Hepatocyte (in vitro differentiated cells): ENCODE measurements at places on chromosomes 12 and 14. TPM values are rescaled to one million over a fixed set of nuclear protein-coding genes. Genes with fewer than 3 reads are reported as not detected.

GRCh38 chr12:121239351-121240061 is 29.6 kb downstream of the P2RX4 start:
- H3K27me3 ChIP-seq: no peaks in the 10 kb centered on the region
- H3K36me3 ChIP-seq: no peaks in the 10 kb centered on the region
- peak overlapping the region; percentile 31 for H3K27ac ChIP-seq
- H3K4me1 ChIP-seq: peaks cover 11% of the 10 kb centered on the region
- no peak overlapping the region for H3K4me3 ChIP-seq
- no peak for DNase-seq

DNA sequence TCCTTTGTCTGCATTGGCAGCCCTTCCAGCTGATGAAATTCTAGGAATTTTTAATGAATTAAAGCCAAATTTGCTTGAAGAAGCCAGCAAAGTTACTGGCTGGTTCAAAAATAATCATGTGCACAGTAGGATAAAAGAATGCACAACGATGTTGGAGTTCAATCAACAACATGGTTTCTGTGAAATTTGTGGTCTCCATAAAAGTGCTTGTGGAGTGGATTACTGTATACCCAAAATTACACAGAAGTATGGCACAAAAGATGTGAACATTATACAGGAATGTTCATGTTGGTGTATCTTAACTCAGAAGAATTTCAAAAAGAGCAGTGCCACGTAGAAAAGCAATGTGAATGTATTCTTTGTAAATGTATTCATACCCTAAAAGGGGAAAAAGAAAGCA is 105.0 kb upstream of the METAP2 start:
- DNase-seq: no peak
- H3K27me3 ChIP-seq: no peaks in the 10 kb centered on the region
- H3K36me3 ChIP-seq: no peaks in the 10 kb centered on the region
- H3K4me1 ChIP-seq: no peaks in the 10 kb centered on the region

DNA sequence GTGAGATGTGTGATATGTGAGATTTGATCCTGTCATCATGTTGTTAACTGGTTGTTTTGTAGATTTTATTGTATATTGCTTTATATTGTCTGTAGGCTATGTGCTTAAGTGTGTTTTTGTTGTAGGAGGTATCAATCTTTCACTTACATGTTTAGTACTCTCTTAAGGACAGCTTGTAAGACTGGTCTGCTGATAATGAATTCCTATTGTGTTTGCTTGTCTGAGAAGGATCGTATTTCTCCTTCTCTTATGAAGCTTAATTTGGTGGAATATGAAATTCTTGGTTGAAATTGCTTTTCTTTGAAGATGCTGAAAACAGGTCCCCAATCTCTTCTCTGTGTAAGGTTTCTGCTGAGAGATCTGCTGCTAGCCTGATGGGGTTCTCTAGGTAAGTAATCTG is 94.5 kb upstream of the ARHGAP5 start:
- H3K27ac ChIP-seq: no peak overlapping the region
- DNase-seq: no peak
- no peaks in the 10 kb centered on the region for H3K27me3 ChIP-seq
- no peaks in the 10 kb centered on the region for H3K4me1 ChIP-seq
- H3K36me3 ChIP-seq: peaks cover 4% of the 10 kb centered on the region
- H3K4me3 ChIP-seq: no peak overlapping the region

DNA sequence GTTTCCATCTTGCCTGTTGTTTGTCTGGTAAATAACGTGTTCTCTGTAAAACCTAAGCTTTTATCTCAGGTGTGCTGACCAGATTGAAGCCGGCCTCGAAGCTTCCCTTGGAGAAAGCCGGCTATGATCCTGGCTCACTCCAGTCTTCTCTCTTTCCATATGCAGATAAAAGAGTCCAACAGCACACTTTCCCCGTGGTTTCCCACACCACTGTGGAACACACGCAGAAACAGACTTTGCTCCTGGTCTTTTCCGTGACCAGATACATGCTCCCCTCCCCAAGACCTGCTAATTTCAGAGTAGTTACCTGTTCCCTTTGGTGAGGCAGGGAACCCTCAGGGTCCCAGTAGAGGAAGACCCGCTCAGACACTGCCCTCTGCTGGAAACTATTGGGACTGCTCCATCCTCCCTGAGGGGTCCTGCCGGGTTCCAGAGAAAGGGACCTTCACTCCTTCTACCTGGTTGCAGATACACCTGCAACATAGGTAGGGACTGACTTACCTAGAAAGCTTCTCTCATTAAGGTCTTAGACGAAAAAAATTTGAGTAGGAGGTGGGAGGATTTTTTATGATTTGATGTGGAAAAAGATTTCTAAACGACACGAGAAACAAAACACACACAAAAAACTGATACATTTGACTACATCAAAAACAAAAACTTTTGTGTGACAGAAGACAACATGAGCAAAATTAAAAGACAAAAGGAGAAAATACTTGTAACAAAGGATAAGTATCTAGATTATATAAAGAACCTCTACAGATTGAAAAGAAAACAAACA is 415.4 kb upstream of the CCDC196 start:
- peak; percentile 58 for DNase-seq
- no peak overlapping the region for H3K27ac ChIP-seq
- no peaks in the 10 kb centered on the region for H3K36me3 ChIP-seq
- H3K4me3 ChIP-seq: no peak overlapping the region
- H3K4me1 ChIP-seq: no peaks in the 10 kb centered on the region

GRCh38 chr12:3313675-3314663 is 177.0 kb upstream of the PRMT8 start:
- no peak overlapping the region for H3K4me3 ChIP-seq
- no peak for DNase-seq
- H3K27me3 ChIP-seq: no peaks in the 10 kb centered on the region
- H3K27ac ChIP-seq: no peak overlapping the region

- H3K4me3 ChIP-seq: no peak overlapping the region
- no peaks in the 10 kb centered on the region for H3K4me1 ChIP-seq
- H3K27ac ChIP-seq: no peak overlapping the region
- H3K36me3 ChIP-seq: no peaks in the 10 kb centered on the region
- DNase-seq: no peak
Measured at GRCh38 chr12:113062502-113063395, 6.2 kb downstream of the DTX1 start.

The IFI27L1 gene
- total RNA-seq: 16.7 and 18.9 TPM in 2 replicates

The LRP10 gene
- 34.4 and 56.2 TPM in 2 replicates for total RNA-seq

DNA sequence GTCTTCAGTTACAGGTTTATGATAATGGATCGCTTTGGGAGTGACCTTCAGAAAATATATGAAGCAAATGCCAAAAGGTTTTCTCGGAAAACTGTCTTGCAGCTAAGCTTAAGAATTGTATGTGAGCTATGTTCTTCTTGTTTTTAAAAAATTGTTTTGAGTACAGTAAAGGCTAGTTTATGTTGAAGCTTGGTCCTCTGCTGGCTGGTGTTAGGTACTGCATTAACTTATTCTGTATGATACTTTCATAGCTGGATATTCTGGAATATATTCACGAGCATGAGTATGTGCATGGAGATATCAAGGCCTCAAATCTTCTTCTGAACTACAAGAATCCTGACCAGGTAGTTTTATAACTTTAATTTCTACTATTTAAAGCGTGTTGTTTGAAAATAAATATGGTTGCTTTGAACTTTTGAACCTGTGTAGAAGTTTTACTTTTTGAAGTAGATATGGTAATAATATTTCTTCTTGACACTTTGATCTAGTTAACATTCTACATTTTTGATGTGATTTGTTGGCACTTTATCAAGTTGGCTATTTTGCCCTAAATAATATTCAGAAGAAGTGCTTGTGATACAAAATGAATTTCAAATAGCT is 55.7 kb downstream of the VRK1 start:
- no peaks in the 10 kb centered on the region for H3K27me3 ChIP-seq
- H3K4me1 ChIP-seq: no peaks in the 10 kb centered on the region
- H3K27ac ChIP-seq: no peak overlapping the region

GRCh38 chr14:75442642-75443041 is 14.8 kb downstream of the JDP2 start:
- H3K36me3 ChIP-seq: peaks cover 4% of the 10 kb centered on the region
- H3K27ac ChIP-seq: no peak overlapping the region
- no peaks in the 10 kb centered on the region for H3K4me1 ChIP-seq
- no peak overlapping the region for H3K4me3 ChIP-seq
- no peaks in the 10 kb centered on the region for H3K27me3 ChIP-seq

GRCh38 chr12:111870216-111870615 is 28.2 kb downstream of the MAPKAPK5 start:
- no peaks in the 10 kb centered on the region for H3K4me1 ChIP-seq
- no peak overlapping the region for H3K4me3 ChIP-seq
- H3K27ac ChIP-seq: no peak overlapping the region
- DNase-seq: no peak
- no peaks in the 10 kb centered on the region for H3K27me3 ChIP-seq
- no peaks in the 10 kb centered on the region for H3K36me3 ChIP-seq

DNA sequence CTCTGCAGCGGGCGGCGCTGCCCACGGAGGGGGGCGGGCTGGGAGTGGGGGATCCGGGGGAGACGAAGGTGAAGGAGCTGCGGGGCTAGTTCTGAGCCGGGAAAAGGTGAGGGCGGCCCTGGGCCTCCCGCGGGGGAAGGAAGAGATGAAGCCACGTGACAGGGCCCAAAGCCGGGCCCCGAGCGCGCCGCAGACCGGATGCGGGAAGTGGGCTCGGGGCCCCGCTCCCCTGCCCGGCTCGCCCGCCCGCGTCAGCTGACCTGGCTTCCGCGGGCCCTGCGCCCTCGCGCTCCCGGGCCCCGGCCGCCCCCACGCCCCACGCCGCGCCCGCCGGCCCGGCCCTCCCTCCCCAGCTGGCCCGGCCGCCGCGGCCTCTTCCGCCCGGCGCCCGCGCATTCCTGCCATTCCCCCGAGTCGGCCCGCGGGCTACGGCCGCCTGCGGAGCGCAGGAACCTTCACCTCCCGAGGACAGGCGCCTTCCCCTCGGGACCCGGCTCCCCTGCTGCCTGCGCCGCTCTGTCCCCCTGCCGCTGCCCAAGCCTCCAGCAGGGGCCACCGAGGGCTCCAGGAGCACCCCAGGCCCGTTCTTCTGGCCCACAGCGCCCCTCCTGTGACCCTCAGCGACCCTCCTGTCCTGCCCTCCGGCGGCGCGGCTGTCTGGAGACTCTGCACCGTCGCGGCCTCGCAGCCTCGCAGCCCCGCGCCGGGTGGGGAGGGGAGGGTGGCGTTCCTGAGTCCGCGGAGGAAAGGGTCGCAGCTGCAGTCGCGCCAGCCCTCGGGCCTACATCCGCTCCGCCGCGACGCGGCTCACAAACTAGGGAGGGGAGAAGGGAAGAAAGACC is 20.4 kb downstream of the NINJ2 start:
- H3K4me3 ChIP-seq: peak overlapping the region; percentile 42
- peak overlapping the region; percentile 96 for H3K27ac ChIP-seq
- H3K36me3 ChIP-seq: no peaks in the 10 kb centered on the region

GRCh38 chr12:20390846-20391245 is 22.5 kb downstream of the PDE3A start:
- H3K27me3 ChIP-seq: no peaks in the 10 kb centered on the region
- peak; percentile 32 for DNase-seq
- peaks cover 8% of the 10 kb centered on the region for H3K4me1 ChIP-seq
- H3K4me3 ChIP-seq: no peak overlapping the region
- H3K36me3 ChIP-seq: no peaks in the 10 kb centered on the region

DNA sequence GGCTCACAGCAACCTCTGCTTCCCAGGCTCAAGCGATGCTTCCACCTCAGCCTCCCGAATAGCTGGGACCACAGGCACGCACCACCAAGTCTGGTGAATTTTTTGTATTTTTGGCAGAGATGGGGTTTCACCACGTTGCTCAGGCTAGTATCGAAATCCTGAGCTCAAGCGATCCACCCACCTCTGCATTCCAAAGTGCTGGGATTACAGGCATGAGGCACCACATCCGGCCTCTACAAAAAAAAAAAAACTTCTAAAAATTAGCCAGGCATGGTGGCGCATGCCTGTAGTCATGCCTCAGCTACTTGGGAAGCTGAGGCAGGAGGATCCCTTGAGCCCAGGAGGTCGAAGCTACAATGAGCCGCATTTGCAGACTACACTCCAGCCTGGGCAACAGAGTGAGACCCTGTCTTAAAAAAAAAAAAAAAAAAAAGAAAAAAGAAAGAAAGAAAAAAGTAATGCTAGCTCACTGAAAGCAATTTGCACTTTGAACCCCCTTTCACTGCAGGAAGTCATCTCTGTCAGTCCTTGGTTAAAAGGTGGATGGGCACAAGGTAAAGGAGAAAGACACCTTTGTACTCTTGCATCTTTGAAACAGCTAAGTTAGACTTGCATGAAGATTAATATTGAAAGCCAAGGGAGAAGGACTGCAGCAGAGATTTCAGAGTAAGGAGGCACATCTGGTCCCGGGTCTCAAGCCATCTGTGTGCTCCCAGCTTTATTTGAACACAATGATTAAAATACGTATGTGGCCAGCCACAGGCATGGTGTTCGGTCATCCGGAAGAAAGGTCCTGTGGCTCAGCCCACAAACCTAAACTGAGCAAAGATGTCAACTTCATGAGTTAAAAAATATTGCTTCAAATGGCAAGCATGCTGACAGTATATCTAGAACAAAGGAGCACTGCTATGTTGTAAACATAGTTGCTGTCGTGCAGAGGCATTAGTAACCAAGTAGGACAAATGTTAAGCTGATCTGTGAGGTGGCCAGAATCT is 103.8 kb upstream of the HMGA2 start:
- peak; percentile 11 for DNase-seq
- no peak overlapping the region for H3K27ac ChIP-seq
- no peaks in the 10 kb centered on the region for H3K4me1 ChIP-seq

The C3AR1 gene
- 1.2 and 2.1 TPM in 2 replicates for total RNA-seq

- DNase-seq: no peak
- no peaks in the 10 kb centered on the region for H3K27me3 ChIP-seq
- no peak overlapping the region for H3K4me3 ChIP-seq
- no peaks in the 10 kb centered on the region for H3K36me3 ChIP-seq
- H3K4me1 ChIP-seq: no peaks in the 10 kb centered on the region
Measured at GRCh38 chr12:112401054-112401453, 8.4 kb downstream of the RPL6 start.

- H3K27ac ChIP-seq: peak overlapping the region; percentile 31
- H3K36me3 ChIP-seq: no peaks in the 10 kb centered on the region
- peaks cover 6% of the 10 kb centered on the region for H3K4me1 ChIP-seq
- DNase-seq: no peak
- H3K27me3 ChIP-seq: no peaks in the 10 kb centered on the region
Measured at GRCh38 chr12:75478116-75478794, 2.3 kb upstream of the GLIPR1 start.
